NCI-H2227 treated with DMSO at 0.1 percent for 48 hours (cell line): ENCODE measurements at places on chromosomes 12 and 14.

- no peak for DNase-seq
These were observed 23.8 kb upstream of the LRTM2 start for GRCh38 chr12:1796515-1797010.

DNA sequence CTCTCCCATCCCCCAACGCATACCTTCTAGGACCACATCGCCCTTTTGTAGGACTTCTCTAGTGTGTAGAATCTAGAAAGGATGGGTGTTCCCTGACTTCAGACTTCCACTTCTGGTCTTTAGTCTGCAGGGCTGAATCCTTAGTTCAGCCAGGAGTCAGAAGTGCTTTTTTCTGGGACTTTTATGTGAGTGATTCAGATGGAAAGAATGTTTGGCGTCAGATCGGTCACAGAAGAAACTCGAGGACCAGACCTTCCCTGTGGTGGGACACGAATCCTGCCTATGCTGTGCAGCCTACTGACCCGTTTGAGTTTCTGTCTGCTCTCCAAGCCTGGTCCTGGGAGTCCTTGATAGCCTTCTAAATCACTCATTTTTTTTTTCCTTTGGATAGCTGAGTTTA, 165.4 kb upstream of the SSTR1 start:
- no peak for DNase-seq

DNA sequence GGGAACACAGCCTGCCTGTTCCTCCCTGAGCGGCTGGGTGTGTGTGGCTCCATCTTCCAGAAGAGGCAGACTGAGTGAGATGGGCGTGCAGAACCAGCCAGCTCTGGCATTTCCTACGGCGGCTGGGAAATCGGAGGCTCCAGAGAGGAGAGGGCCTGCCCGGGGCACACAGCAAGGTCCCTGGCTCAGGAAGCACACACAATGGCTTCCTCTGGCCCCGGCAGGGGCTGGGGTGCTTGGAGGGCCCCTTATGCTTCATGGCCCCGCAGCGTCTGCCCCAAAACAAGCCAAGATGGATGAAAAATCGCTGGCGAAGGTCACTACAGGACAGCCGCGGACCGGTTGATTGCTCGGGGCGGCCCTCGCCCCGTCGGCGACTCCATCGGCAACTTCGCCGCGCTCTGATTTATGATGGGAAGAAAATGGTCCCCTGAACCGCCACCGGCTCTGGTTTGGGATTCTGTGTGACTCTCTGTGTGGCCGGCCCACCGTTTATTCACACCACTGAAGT, 191.5 kb upstream of the C14orf180 start:
- no peak for DNase-seq

- DNase-seq = no peak
These were observed 37.8 kb downstream of the TNFAIP2 start for GRCh38 chr14:103161054-103161397.

- DNase-seq = no peak
These were observed 351.3 kb upstream of the KITLG start for GRCh38 chr12:88931598-88931997.

- no peak for DNase-seq
These were observed 54.2 kb downstream of the CKAP4 start for GRCh38 chr12:106193394-106194215.

GRCh38 chr14:102593061-102593824, 794 bp downstream of the RCOR1 start:
- DNase-seq = no peak

DNA sequence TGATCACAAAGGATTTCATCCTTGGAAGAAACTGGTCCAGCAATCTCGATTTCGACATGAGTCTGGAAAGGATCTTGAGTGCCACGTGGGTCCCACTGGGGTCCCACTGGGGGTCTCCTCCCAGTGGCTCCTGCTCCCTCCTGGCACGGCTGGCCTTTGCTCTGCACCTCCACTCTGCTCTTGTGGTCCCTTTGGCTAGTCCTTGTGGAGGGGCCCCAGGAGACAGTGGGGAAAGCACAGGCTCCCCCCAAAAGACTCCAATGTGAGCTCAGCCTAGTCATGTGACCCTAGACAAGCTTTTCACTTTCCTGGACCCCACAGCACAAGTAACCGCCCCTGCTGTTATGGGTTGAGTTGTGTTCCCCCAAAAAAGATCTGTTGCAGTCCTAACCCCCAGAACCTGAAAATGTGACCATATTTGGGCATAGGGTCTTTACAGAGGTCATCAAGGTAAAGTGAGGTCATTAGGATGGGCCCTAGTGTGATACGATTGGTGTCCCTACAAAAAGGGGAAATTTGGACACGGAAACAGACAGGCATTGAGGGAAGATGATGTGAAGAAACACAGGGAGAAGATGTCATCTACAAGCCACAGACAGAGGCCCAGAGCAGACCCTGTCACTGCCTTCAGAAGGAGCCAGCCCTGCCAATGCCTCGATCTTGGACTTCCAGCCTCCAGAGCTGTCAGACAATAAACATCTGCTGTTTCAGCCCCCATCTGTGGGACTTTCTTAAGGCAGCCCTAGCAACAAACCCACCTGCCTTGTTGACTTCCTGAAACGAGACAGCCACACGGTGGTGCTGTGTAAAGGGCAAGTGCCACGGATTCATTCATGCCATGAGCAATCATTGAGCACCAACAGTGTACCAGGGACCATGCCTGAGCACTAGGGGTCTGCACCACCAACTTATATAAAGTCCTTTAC, 23.8 kb upstream of the PPP2R5C start:
- no peak for DNase-seq

- no peak for DNase-seq
These were observed 7.7 kb upstream of the DCP1B start for GRCh38 chr12:2011643-2012607.

GRCh38 chr12:65526311-65526710, 247.8 kb downstream of the MSRB3 start:
- no peak for DNase-seq

DNA sequence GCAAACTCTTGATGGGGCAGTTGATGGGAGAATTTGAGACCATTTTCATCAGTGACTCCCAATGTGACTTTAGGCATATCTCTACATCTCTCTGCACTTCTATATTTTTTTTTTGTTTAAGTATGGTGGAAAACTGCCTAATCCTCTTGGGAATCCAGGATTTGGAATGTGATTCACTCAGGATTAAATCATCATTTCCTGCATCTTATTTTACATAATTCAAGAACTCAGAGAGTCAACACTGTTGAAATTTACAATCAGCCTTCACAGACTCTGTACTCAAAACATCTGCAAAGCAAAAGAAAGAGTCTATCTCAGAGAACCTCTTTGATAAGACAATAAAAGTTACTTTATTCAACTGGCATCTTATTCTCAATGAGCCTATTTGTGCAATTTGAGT, 260.7 kb upstream of the NOS1 start:
- DNase-seq = no peak

DNA sequence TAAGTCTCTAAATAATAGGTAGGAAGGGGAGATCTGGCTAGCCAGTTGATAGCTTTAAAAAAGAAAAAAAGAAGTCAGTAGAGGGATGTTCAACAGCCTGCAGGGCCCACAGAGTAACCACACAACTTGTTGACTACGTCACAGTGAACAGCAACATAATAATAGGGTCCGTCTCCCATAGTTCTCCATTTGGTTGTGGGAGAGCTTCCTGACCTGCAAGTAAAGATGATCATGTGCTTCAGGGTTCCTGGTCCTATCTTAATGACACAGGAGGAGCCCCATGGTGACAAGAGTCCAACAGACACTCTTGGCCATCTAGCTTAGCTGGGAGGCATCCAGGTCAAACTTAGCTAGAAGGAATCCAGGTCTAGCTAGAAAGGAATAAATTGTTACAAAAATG, 36.2 kb downstream of the FGD6 start:
- DNase-seq = peak; percentile 51

- no peak for DNase-seq
These were observed 4.9 kb upstream of the PLA2G1B start for GRCh38 chr12:120332523-120332922.

DNA sequence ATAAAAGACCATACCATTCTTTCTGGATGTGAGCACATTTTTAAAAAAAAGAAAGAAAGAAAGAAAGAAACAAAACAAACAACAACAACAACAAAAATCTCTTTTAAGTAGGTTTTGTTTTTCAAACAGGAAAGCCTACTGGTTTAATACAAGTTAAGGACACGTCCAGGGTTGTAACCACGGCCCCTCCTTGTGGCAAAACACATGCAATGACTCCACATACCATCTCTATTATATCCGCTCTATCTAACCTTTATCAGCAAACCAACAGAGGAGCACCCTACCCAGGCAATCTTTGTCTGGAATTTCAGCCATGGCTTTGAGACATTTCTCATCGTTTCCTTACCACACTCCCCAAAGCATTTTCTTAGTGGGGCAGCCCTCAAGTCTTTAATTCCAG, 360.5 kb upstream of the TMPO start:
- DNase-seq = peak; percentile 35

- no peak for DNase-seq
These were observed 27.1 kb downstream of the SLC25A29 start for GRCh38 chr14:100279133-100279532.

GRCh38 chr12:21065845-21066244, 65.1 kb upstream of the SLCO1B1 start:
- DNase-seq = no peak
